ENCODE measurements at places on chromosomes 5 and 9. TPM values are rescaled to one million over a fixed set of nuclear protein-coding genes. Genes with fewer than 3 reads are reported as not detected.

NKD2 gene
- total RNA-seq: 24.6 TPM

OSMR gene
- 21.2 TPM for total RNA-seq

UBE2R2 gene
- total RNA-seq: 13.0 TPM

AP3B1 gene
- total RNA-seq: 74.5 TPM
